ENCODE measurements at places on chromosomes 5 and 9.

DNA sequence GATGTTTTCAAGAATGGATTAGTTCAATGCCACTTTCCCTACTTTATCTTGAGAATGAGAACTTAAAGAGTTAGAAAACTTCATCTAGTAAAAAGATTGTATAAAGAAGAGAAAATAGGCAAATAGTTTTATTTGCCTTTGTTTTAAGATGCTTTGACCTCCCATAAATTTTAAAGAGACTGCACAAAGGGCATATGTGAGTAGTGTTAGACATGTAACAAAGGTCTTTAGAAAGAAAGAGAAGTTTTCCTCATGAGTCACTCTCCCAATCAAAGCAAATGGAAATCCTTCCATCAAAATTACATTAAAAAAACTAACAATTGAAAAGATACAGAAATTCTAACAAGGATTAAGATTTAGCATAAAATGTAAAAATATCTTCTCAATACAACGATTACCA, 381.8 kb upstream of the KIF2A start:
- DNase-seq: no peak

- no peak for DNase-seq
Measured at GRCh38 chr5:90613918-90614504, 55.4 kb downstream of the ADGRV1 start.

DNA sequence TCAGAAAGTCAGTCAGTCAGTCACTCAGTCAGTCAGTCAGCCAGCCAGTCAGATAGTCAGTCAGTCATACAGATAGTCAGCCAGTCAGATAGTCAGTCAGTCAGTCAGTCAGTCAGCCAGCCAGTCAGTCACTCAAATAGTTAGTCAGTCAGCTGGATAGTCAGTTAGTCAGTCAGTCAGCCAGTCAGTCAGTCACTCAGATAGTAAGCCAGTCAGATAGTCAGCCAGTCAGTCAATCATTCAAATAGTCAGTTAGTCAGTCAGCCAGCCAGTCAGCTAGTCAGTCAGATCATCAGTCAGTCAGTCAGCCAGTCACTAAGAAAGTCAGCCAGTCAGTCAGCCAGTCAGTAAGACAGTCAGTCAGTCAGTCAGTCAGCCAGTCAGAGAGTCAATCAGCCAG, 477.1 kb downstream of the AGTPBP1 start:
- no peak for DNase-seq

- no peak for DNase-seq
Measured at GRCh38 chr9:134408939-134409737, 82.9 kb downstream of the RXRA start.

DNA sequence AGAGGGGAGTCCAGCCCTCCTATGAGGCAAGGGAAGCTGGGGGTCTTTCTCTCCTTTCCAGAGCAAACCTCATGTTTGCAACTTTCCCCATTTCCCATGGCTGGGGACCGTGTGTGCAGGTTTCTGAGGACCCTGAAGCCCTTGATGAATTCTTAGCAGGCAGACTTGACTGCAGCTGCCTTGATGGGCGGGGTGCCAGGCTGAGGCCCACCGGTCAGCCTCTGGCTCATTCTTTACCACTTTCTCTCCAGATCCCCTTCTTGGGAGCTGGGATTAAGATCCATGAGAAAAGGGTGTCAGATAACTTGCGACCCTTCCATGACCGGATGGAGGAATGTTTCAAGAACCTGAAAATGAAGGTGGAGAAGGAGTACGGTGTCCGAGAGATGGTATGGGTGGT, 30.0 kb upstream of the FOXI1 start:
- no peak for DNase-seq

DNA sequence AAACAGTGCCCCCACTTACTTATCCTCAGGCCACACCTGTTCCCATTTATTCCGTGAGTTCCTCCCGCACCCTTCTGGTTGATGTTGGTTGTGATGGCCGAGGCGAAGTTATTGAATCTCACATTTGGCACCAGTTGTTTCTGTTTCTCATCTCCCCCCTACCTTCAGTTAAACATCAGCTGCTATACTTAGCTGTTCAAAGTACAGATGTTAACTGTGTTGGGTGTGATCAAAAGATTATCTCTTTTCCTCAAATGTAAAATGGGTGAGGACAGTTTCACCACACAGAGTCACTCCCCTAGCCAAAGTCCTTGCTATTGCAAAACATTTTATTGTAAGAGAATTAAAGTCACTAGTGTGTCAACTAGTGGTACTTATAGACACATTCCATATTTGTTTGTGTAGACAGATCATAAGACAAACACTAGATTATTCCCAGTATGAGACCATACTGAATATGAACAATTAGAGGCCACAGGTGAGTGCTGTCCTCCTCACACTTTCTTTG, 43.2 kb upstream of the PRSS3 start:
- DNase-seq: no peak

- no peak for DNase-seq
Measured at GRCh38 chr9:84285381-84285780, 55.2 kb downstream of the SLC28A3 start.

GRCh38 chr9:79572608-79573411, 1.0 kb downstream of the TLE4 start:
- peak; percentile 54 for DNase-seq

- no peak for DNase-seq
Measured at GRCh38 chr5:54769072-54769471, 216.3 kb downstream of the ESM1 start.

DNA sequence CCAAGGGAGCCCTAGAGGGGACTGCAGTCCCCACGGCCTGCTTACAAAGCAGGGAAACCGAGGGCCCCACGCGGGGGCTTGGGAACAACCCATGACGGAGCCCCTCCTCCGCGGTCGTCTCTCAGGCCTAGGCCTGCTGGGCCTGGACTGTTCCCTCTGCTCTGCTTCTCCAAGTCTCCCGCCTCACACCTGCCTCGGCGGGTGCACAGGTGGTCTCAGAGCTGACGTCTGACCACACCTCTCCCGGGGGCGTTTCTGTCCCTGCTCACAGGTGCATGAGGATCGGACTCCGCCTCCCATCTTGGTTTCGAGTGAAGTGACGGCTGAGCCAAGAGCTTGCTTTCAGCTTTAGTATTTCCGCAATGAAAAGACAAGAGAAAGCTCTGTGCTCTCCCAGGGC, 72.1 kb downstream of the MRPL36 start:
- no peak for DNase-seq

- no peak for DNase-seq
Measured at GRCh38 chr9:134233022-134233421, 68.7 kb upstream of the RNU6ATAC start.

DNA sequence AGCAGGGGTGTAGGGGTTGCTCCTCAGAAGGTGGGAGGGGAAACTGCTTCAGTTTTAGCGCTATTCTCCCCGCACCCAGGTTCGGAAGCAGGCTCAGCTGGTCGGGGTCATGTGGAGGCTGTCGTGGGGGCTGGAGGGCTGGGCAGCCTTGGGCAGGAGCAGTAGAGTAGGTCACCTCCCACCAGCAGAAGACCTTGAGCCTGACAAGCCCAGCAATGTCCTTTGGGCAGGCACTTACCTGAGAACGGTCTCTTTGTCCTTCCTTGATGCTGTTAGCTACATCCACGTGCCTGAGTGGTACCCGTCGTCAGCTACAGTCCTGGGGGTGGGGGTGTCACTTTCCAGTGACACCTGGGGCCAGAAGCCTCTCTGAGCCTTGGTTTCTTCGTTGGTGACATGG, 20.3 kb downstream of the ENHO start:
- DNase-seq: no peak

DNA sequence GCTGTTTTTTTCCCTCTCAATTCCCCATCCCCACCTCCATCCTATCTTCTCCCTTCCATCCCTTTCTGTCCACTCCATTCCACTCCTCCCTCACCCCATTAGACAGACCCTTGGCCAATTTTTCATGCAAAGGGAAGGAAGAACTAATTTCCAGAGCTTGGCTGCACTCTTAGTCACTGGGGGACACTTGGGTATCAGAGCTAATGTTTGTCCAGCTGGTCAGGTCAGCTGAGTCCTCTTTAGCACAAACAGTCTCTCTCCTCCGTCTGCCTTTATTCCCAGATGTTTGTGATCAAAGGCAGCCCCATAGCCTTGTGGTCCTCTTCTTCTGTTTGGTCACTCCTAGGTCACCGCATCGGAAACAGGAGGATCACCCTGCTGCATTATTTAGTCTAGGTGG, 148.5 kb downstream of the NMUR2 start:
- no peak for DNase-seq

GRCh38 chr5:152686931-152687330, 281.9 kb upstream of the NMUR2 start:
- no peak for DNase-seq

GRCh38 chr5:143573568-143574170, 170.2 kb upstream of the NR3C1 start:
- DNase-seq: no peak

DNA sequence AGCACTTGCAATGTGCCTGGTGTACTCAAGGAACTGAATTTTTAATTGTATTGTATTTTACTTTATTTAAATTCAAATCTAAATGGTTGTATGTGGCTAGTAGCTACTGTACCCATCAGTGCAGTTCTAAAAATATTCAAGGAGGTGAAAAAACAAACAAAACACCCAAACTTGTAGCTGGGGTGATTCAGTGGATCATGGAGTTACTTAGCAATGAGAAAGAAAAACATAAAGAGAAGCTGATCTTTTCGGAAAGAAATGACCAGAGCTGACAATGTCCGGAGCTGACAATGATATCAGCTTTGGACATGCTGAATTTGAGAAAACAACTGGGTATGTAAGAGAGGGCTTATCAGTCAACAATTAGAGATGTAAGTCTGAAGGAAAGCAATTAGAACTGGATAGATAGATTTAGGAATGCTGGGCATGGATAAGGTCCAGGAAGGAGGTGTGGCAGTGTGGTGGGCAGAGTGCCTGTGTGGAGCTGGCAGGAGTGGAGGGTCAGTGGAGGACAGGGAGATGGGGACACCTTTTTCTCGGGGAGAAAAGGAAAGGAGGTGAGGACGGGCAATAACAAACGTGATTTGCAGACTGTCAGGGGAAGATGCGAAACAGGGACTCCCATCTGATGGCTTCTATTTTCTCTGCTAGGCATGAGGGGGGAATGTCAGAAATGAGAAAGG, 113.2 kb downstream of the DCP2 start:
- no peak for DNase-seq

GRCh38 chr5:128673000-128673399, 135.0 kb upstream of the FBN2 start:
- no peak for DNase-seq

DNA sequence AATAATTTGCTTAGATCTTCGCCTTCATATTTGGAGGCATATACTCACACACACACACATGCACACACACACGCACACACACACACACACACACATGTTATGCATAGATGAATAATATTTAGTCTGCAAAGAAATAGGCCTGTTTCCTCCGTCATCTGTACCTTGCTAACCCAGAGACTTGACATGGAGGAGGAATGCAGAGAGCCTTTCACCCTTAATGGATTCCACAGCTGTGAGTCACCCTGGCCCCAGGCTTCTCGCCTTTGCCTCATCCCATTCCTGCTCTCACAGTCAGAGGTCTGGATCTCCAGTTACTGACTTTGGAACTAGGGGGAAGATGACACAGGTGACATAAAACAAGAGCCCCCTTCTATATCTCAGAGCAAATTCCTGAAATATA, 29.7 kb downstream of the ZNF462 start:
- DNase-seq: peak; percentile 32

GRCh38 chr5:147512659-147513379, 3.0 kb upstream of the DPYSL3 start:
- no peak for DNase-seq

DNA sequence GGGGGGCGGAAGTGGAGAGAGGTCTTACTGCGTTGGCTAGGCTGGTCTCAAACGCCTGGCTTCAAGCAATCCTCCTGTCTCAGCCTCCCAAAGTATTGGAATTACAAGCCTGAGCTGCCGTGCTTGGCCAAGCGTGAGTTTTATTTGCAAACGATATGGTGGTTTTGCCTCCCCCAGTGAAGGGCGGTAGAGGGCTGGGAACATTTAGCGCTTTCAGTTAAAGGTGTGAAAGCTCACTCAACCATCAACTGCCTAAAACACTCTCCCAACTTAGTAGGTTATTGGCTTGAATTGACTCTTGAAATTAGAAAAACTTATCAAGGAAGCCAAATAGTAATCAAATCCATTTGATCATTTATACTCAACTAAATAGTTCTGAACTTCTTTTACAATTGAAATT, 156.3 kb downstream of the ESM1 start:
- no peak for DNase-seq

Data from lung (tissue), 17 donors.